ENCODE measurements at places on chromosomes 6 and 20.

DNA sequence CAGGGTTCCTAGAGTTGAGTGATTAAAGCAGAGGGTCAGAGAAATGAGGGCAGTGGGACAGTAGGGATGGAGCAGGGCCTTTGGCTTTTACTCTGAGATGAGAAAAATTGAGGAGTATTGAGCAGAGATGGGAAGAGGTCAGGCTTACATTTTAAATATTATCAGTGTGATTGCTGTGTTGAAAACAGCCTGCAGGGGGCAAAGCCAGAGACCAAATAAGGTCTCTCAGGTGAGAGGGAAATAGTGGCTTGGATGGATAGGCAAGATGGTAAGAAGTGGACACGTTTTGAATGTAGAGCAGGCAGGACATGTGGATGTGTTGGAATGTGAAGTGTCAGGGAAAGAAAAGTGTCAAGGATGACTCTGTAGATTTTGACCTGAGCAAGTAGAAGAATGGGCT, 105.0 kb upstream of the MAP3K7 start:
- DNase-seq, result no peak

DNA sequence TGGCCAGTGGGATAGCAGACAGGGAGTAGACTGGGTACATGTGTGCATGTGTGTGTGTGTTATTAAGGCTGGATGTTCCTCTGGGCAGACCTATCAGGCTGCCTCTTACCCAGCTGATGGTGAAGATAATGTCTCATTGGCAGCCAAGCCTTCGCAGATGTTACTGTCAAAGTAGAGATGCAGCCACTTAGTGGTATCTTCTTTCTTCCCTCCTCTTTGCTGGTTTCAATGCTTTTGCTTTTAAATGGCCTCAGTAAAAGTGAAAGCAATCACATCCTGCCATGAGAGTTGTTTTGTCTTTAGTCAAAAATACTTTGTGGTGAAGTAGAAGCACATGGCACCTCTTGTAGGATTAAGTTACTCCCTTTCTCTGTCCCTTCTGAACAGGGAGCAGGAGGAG, 57.5 kb downstream of the SNRNP48 start:
- no peak for DNase-seq

GRCh38 chr20:61544910-61545889, 293.1 kb downstream of the CDH4 start:
- DNase-seq, result no peak

DNA sequence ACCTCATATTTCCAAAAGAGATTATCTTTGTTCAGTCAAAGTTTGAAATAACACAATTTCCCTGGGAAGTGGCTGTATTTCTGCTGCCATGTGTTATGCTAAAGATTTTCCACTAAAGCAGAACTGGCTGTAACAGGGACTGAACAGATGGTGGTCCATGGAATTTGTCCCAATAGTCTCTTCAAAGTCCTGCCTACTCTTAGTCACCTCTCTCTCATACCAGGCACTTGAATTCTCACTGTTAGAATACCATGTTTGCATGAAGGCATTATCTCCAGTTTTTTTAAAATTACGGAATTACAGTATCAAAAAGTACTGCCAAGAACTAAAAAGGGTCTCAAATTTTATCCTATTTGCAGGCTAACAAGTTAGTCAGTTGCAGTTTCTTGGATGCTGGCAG, 105.0 kb upstream of the HDDC2 start:
- DNase-seq, result no peak

DNA sequence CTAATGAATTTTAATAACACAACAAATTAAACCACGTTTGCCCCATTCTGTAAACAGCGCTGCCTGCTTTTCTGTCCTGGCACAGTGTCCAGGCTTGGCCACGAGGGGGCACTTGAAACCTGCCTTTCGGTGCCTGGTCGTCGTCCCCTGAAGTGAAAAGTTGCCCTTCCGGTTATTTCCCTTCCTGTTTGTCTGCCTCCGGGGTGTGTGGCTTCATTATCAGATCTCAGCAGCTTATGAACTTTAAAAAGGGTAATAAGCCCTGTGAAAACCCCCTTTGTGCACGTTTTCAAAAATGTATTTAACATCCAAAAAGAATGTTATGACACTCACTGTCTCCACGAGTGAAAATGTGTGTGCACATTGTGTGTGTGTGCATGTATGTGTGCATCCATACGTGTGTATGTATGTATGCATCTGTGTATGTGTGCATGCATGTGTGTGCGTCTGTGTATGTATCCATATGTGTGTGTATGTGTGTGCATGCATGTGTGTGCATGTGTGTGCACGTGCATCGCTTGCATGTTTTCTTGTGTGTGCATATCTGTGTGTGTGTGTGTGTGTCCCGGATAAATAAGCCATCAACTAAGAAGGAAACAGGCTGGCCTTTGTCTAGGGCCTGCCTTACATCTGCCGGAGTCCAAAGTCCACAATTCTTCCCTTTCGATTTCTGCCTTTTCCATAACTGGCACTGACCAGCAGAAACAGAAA, 358.4 kb downstream of the THBS2 start:
- DNase-seq, result peak; percentile 89

DNA sequence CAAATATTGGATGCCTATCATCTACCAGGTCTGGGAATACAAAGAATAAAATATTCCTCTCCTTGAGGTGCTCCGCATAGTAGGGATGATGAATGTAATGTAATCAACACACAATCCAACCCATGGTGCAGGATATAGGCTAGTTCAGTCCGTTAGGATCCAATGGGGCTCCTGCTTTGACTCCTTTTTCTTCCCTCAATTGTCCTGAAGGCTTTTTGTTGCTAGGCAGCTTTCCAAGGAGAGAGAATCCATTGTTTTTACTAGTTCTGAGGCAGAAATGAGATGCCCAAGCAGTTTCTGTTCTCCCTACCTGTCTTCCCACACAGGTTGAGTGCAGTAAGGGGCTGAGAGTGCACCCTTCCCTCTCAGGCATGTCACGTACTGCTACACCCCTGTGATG, 12.1 kb downstream of the WRNIP1 start:
- DNase-seq, result no peak

DNA sequence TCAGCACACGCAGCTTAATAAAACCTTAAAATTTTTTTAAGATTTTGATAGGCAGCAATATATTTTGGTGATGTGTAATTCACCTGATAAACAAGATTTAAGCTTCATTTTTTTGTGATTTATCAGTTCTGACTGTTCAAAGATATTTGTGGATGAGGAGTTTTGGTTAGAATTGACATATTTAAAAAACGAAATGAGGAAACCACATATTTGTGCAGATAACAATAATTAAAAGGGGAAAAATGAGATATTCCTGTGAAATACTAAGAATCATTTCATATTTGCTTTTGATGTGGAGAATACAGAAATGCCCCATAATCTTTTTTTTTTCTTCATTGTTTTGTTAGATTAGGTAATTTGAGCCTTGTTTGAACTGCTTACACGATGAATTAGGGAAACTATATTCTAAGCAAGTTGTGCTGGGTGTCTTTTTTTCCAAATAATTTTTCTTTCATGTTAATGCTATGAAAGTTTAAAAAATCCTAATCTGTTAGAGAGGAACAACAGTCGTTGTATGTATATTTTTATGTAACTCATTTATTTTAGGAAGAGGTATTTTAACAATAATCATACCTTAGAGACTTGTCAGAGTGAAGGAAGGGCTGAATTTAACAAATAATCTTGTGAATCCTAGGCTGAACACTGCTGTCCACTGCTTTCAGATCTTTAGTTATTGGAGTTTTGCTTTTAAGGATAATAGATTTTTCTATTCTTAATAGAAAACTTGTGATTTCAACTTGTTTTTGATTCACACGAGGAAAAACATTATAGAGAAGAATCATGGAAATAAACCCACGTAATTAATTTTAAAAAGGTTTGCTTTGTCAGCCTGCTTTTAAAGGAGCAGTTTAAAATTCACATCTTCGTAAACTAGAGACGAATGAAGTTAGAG, 4.0 kb downstream of the ARID1B start:
- DNase-seq, result no peak

- no peak for DNase-seq
Measured at GRCh38 chr6:39911513-39912125, 22.6 kb downstream of the MOCS1 start.

DNA sequence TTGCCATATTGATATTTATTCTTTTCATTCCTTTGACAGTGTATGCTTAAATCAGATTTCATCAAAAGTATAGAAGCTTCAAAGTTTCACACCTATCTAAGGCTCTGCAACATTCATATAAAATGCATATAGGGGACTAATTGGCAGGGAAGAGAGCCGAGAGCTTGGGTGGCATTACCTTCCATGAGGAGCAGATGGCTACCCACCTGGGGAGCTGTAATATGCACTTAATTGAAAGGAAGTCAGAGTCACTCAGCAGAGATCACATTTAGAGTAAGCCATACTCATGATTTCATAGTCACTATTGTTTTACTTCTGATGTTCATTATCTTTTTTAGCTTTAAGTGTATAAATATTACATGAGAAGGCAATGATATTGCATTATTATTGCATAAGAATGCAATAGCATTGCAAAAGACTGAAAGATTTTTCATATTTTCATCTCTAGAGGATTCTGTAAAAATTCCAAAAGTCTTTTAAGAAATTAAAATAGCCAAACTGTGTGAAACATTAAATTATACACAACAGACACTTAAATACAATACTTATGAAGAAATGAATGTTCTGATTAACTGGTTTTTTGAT, 1305.2 kb downstream of the EPHA7 start:
- DNase-seq, result peak; percentile 20

GRCh38 chr6:77286541-77286940, 176.8 kb downstream of the HTR1B start:
- DNase-seq, result no peak

DNA sequence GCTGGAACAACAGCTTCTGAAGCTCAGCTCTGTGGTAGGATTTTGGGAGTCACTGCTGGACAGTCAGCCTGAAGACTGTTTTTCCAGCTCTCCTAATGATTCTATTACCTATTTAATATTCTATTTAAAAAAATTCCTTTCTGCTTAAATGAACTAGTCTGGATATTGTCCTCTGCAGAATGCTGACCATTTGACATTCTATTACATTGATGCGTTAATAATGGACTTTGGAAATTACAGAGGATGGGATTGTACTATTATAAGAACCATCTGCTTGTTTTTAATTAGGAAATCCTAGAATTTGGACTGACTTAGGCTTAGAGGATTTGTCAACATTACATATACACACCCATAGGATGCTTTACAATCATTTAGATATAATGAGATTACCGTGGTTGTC, 19.7 kb downstream of the LRP11 start:
- DNase-seq, result no peak

DNA sequence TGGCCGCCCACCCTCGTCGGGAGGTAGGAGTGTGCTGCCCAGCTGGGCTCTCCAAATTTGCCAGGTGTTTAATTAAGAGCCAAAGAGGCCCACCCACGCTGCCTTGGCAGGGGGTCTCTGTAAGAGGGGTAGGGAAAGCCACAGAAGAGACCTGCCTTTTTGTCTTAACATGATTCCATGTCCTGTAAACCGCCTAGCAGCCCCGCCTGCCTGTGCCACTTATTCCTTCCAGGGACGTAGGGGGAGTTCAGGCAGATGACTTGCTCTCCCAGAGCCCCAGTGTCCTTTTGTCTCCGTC, 2.1 kb downstream of the FAM210B start:
- DNase-seq, result no peak

DNA sequence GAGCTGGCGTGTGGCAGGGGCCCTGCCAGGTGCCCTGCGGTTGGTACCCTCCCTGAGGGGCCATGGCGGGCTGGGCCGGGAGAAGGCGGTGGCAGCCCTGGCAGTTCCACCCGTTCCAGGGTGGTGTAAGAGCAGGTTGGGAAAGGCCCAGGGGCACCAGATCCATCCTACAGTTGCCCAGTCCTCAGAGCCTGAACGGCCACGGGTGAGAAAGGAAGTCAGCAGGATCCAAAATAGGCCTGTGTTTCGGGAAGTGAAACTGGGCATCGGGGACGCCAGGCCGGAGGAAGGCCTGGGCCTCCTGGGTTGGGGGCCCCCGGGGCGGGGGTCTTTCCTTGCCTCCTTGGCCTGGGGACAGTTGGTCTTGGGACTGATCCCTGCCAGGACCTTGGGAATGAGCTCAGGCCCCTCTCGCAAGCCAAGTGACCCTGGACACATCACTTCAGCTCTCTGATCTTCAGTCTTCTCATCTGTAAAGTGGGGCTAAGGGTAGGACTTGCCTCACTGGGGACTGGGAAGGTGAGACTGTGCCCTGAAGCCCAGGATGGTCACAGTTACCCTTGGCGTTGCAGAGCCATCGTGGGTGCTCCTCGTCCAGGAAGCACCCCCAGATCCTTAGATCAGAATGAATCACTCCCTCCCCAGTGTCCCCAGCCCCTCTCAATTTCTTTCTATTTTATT, 18.1 kb upstream of the NOL4L start:
- DNase-seq, result no peak

- no peak for DNase-seq
Measured at GRCh38 chr6:139184047-139184446, 49.2 kb downstream of the HECA start.

- DNase-seq, result peak; percentile 72
Measured at GRCh38 chr20:59598625-59599310, 5.6 kb upstream of the PHACTR3 start.

DNA sequence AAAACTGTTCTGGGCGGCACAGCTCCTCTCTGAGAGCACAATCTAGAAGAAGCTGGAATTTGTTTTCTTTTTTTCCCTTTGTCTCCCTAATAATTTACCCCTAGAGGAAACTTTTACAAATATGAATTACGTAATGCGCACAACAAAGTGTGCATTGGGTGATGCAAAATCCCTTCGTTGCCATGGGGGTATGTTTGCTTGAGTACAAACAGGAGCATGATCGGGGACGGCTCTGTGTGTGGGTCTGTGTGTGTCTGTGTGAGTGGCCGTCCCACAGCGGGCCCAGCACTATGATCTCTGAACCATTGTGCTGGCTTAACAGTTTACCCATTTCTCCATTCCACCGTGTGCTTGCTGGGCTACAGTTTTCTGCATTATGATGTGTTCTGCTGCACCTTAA, 278.2 kb downstream of the CDC5L start:
- no peak for DNase-seq

DNA sequence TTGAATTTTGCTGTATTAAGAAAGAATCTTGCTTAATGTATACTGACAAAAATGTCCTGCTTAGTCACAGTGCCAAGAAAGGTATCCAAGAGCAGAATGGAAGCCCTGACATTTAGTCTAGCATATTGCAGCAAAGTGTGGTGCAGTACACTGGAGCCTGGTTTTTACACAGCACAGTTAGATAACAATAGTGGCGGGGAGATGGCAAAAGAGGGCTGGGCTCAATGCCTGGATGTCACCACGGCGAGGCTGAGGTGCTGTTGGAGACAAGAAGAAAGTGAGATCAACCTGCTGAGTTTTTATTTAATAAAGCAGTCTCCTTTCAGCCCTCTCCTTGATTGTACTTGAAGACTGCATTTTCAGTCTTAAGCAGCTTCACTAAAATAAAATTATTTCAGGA, 426.0 kb downstream of the LMBRD1 start:
- DNase-seq, result no peak

- DNase-seq, result peak; percentile 37
Measured at GRCh38 chr6:33313105-33313708, 671 bp downstream of the TAPBP start.

DNA sequence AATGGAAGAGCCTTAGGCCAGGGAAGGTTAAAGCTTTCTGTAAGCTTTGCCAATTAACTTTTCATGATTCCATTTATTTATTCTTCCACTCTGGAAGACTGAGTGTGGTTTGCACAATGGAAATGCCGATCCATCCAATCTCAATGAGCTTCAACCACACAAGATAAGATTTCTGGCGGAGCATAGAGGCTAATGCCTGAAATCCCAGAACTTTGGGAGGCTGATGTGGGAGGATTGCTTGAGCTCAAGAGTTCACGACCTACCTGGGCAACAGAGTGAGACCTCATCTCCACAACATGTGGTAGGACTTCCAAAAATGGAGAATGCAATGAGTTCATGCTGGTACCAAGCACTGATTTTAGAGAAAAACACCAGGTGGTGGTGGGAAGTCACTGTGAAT, 6.2 kb downstream of the ENPP1 start:
- DNase-seq, result no peak

GRCh38 chr6:81950877-81951276, 198.4 kb upstream of the TENT5A start:
- DNase-seq, result no peak
